ENCODE measurements at places on chromosomes 2 and 18.
A peak's percentile ranks its signal among the peaks of the same experiment; 100 is the strongest.

DNA sequence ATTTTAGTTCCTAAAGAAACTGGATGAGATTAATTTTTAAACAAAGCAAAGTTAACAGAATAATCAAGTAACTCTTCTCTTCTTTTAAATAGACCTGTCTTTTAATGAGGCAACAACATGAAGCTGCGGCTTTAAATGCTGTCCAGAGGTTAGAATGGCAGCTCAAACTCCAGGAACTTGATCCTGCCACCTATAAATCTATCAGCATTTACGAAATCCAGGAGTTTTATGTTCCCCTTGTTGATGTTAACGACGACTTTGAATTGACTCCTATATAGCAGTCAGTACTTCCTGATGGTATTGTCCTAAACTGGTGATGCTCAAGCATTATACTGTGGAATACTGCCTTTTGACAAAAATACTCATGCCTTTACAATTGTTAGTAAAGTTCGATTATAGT is 53.7 kb upstream of the TWSG1 start:
- no peak for DNase-seq

DNA sequence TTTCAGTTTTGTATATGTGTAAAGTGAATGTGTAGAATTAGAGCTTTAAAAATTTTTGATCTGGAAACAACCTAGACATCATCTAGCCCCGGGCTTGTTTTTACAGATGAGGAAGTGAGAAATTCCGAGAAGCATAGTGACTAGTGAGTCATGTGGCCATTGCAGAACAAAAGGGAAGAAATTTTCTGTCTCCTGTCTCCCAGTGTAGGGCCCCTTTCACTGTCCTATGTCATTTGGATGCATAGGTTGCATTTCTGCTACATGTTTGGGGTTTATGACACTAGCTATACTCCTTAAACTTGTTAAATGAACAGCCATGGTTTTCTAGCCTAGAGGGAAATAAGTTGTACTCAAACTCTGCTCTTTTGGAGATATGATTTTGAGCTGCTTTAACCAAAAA is 84.6 kb downstream of the PLCL1 start:
- DNase-seq, result peak; percentile 86

DNA sequence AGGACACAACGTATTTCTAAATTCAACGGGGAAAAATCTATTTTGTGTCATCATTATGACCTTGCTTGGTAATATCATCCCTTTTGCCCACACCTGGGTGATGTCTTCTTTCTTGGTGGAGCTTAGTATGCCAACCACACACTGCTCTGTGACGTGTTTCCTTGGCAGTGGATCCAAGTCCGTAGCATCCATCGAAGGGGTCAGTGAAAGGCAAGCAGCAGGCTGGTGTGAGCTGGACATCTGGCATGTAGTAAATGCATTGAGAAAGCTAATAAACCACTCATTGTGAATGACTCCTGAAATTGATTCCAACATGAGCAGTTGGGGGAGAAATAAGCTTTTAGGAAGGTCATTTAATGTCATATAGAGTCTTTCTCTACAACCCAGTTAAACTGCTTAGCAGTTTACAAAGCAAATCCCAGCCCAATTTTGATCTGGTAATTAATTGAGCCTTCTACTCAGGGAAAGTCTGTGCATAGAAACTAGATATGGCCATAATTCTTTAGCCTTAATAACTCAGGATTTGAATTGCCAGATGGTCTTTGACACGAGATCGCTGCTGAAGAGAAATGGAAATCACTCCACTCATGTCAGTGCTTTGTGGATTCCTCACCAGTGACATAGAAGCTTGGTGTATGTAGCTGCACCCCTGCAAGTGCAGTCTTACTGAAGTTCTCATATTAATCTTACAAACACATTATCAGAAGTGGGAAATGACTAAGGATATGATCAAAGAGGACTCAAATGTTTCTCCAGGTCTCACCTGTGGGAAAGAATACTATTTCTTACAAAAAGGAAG is 494.8 kb downstream of the CMPK2 start:
- DNase-seq, result peak; percentile 4

- DNase-seq, result no peak
Measured at GRCh38 chr18:55290898-55291297, 297.1 kb downstream of the TCF4 start.

DNA sequence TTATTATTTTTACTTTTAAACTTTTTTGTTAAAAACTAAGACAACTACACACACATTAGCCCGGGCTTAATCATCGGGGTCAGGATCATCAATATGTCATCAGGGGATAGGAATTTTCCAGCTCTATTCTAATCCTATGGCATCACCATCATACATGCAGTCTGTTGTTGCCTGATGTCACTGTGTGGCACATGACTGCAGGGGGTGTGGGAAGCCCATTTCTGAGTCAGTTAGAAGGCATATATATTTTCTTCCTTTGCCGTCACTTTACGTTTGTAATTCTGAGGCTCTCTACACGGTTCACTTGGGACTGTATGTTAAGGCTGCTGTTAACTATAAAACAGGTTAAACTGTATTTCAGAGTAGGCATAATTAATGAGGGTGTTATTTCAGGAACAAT is 144.4 kb upstream of the ITGA6 start:
- DNase-seq, result no peak

DNA sequence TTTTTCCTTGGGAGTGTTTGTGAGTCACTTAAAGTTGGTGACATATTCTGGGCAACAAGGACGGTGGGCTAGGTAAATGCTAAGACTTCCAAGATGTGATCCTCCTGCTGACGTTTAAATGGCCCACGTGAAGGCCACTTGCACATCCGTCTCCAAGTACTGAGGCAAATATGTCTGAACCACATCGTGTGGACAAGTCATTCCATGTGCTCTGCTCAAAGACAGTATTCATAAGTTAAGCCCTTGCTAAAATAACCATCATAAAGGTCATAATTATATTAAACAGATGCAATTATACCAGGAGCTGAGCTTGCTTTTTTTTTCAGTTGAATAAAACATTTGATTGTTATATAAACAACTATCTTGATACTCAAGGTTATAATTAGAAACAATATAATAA is 44.8 kb downstream of the SPP2 start:
- DNase-seq, result no peak

DNA sequence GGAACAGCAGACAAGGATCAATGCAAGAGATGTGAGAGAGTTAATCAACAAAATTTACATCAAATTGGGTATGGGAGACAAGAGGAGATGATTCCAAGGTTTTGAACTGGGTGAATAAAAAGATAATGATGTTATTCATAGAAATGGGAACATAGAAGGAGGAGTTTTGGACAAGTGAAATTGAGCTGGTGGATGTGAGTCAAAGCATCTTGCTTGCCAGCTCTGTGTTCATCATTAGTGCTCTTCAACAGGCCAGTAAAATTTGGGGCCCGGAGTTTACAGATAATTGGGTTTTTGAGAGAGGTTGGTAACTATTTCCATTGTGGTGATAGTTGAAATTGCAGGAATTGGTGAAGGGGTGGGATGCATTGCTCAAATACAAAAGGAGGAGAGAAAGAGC is 69.9 kb upstream of the CAVIN2 start:
- DNase-seq, result no peak

DNA sequence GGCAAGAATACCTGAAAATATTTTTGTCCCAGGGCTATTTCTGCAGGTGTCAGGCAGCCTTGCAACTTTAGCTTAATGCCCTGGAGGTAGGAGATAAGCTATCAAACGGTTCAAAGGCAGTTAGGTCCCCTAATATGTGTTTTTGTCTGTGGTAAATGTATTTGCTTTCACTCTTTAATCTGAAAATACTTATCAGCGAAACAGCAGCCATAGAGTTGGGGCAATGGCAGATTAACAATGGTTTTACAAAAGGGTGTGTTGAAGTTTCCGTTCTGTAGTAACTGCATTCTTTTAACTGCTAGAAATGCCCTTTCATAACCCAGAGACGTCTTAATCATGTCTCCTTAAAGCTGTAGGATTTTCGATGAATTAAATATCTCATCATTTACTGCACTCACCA is 265.0 kb upstream of the TRIB2 start:
- no peak for DNase-seq

GRCh38 chr18:40159141-40160017 is 1795.7 kb upstream of the PIK3C3 start:
- peak; percentile 64 for DNase-seq

DNA sequence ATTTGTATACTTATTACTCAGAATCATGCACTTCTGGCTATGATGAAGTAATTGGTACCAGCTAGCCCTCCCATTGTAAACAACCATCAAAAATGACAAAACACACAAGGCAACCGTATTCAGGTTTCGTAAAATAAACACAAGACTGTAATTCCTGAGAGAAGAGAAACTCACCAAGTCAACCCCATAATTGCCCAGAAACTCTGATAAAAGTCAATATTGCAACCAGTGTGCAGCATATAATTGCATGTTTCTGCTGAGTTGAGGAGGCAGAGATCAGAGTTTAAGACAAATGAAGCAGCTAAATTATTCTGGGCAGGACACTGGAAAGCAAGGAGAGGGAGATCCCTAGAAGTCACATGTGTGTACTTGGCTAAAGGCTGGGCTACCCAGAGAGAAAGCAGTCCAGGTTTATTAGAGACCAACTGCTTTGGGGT is 90.3 kb downstream of the ROCK2 start:
- DNase-seq, result no peak

- DNase-seq, result peak; percentile 26
Measured at GRCh38 chr2:172790404-172790803, 54.8 kb downstream of the RAPGEF4 start.

GRCh38 chr2:153967248-153967973 is 95.7 kb downstream of the GALNT13 start:
- no peak for DNase-seq

- DNase-seq, result no peak
Measured at GRCh38 chr2:71550801-71551630, 97.7 kb downstream of the DYSF start.

DNA sequence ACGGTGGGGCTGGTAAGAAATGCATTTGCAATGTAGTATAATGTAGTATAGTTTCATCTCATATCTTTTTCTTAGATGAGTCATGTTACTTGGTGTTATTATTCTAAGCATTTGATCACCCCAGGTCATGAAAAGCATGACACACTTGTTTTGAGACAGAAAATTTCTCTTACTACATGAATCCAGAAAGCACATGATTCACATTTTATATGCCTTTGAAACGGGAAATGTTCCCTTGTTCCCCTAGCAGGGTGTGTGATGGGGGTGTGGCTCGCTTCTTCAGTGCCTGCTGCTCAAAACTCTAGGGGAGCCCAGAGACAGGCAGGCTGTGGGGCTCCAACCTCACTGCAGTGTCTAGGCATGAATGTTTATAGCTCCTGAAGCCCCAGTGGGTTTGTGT is 116.0 kb upstream of the RAB27B start:
- DNase-seq, result no peak

GRCh38 chr2:144582651-144583380 is 62.9 kb upstream of the ZEB2 start:
- DNase-seq, result no peak

DNA sequence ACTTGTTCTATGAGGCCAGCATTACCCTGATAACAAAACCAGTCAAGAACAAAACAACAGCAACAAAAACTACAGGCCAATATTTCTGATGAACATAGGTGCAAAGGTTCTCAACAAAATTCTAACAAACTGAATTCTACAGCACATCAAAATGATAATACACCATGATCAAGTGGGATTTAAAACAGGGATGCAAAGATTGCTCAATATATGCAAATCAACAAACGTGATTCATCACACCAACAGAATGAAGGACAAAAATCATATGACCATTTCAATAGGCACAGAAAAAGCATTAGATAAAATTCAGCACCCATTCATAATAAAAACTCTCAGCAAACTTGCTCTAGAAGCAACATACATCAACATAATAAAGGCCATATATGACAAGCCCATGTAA is 173.6 kb downstream of the CAMKMT start:
- no peak for DNase-seq

DNA sequence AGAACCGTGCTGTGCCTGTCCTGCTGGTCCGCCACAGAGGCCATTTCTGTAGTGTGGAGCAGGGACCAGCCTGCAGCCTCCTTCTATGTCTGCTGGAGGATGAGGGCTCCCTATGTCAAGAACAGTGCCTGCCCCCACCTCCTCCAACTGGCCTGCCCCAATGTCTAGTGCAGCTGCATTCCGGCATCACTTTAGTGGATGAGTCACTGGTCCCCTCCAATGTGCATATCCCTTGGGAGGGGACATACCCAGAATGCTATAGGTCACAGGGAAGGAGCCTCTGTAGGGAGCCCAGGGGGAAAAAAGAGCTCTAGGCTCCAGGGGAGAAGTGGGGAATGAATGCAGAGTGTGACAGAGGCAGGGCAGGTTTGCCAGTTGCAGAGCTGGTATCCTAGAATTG is 219.6 kb downstream of the CELF4 start:
- DNase-seq, result no peak

DNA sequence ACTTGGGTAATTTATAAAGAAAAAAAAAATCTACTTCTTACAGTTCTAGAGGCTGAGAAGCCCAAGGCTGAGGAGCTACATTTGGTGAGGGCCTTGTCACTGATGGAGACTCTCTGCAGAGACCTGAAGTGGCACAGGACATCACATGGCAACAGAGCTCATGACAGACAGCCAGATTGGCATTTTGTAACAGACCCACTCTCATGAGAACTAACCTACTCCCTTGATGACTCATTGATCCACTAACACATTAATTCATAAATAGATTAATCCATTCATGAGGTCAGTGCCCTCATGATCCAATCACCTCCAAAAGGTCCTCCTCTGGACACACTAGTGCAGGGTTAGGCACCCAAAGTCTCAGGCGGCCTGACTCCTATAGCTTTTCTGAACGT is 318.4 kb downstream of the GULP1 start:
- DNase-seq, result no peak

GRCh38 chr2:44778671-44779476 is 162.6 kb upstream of the SIX3 start:
- DNase-seq, result no peak

- DNase-seq, result peak; percentile 34
Measured at GRCh38 chr2:72367530-72368225, 220.0 kb upstream of the CYP26B1 start.

DNA sequence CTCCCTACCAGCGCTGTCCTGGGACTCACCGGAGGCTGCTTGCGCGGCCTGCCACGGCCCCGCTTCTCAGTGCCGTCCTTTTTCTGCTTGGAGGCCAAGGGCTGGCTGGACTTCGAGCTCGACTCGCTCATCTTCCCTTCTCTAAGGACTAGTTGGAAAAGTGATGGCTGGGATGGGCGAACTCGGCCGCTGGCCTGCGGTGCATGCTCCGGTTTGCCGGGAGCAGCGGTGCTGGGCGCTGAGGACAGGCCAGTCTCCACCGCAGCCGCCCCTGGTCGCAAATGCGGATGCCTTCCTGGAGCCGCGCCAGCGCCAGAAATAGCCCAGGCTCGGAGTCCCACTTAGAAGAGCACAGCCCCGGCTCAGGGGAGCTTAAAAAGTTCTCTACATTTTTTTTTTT is 3.1 kb downstream of the C2orf81 start:
- DNase-seq, result no peak

GRCh38 chr18:3262234-3263131 is 550 bp downstream of the MYL12B start:
- no peak for DNase-seq

Data from pons (tissue), 1 donor.